Mucosa of descending colon (tissue), 3 donors: ENCODE measurements at places on chromosomes 4 and X. TPM values are rescaled to one million over a fixed set of nuclear protein-coding genes. Genes with fewer than 3 reads are reported as not detected.

The MUC7 gene
- total RNA-seq: not detected

The TEX13D gene
- total RNA-seq: not detected

The BRS3 gene
- total RNA-seq: not detected

The CYTL1 gene
- total RNA-seq: not detected

The MAGEB10 gene
- not detected for total RNA-seq

The RHOH gene
- total RNA-seq: 2.8 TPM

The ZNF185 gene
- total RNA-seq: 2.8 TPM

The TMSB15A gene
- not detected for total RNA-seq

- DNase-seq: no peak
Observed at GRCh38 chrX:24396931-24397279, 36.5 kb downstream of the SUPT20HL1 start.

DNA sequence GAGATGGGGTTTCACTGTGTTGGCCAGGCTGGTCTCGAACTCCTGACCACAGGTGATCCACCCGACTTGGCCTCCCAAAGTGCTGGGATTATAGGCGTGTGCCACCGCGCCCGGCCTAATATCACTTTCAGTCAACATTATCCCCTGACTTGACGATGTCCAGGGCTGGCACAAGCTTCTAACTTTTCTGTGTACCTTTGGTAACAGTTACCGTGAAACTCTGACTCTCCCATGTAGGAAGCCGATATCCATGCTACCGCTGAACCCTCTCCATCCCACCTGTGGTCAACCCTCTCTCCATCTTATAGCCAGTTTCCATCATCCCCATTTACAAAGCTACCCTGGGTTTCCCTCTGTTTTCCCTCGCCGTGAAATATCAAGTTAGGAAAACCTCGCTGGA is 77.5 kb downstream of the CRLF2 start:
- DNase-seq: no peak

The USP17L17 gene
- not detected for total RNA-seq

DNA sequence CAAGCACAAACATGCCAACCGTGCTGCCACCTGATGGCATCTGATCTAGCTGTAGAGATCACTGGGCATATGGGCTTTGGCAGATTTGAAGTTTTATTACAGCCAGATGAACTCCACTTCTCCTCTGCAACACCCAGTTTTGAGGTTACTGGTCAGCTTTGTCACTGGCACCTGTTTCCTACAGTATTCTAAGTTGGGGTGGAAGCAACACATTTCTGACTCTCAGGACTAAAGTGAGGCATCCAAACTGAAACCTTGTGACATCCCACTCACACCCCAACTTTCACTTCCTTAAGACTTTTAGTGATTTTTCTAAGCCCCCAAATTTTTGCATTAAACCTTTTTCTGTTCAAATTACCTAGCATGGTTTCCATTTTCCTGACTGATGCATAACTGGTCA is 115.1 kb upstream of the PCDH18 start:
- DNase-seq: no peak

GRCh38 chr4:7524843-7525242 is 90.1 kb upstream of the PSAPL1 start:
- DNase-seq: no peak

GRCh38 chr4:114694770-114695169 is 96.2 kb downstream of the UGT8 start:
- no peak for DNase-seq

GRCh38 chrX:96004386-96004785 is 680.3 kb upstream of the DIAPH2 start:
- DNase-seq: no peak

The CDKL2 gene
- total RNA-seq: 1.6 TPM
